Fibroblast of skin of abdomen (primary cell): ENCODE measurements at places on chromosomes 3 and 15.

- no peak for DNase-seq
These were observed 126.1 kb downstream of the RORA start for GRCh38 chr15:61103026-61103425.

DNA sequence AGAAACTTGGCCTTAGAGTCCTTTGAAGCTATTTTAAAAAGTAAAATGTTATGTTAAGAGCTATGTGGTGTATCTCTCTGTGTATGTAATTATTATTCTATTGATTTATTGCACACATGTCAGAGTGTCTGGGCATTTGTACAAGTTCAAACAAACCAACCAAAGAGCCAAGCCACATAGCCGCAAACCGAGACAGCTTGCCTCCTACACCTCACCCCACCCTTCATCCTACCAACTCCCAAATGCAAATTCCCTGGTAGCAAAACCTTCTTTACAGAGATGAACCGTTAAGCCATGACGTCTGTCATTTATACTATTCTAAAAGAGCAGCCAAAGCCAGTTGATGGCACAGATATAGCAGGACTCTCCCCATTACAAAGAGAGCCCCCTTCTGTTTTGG lies 332.3 kb downstream of the ERC2 start:
- DNase-seq: no peak

GRCh38 chr3:41854956-41855355 lies 106.9 kb downstream of the ULK4 start:
- no peak for DNase-seq

- DNase-seq: no peak
These were observed 94.7 kb downstream of the DLG1 start for GRCh38 chr3:197203714-197204146.

- no peak for DNase-seq
These were observed 107.1 kb downstream of the MECOM start for GRCh38 chr3:169556349-169556870.

GRCh38 chr3:169240786-169241486 lies 422.6 kb downstream of the MECOM start:
- DNase-seq: no peak

DNA sequence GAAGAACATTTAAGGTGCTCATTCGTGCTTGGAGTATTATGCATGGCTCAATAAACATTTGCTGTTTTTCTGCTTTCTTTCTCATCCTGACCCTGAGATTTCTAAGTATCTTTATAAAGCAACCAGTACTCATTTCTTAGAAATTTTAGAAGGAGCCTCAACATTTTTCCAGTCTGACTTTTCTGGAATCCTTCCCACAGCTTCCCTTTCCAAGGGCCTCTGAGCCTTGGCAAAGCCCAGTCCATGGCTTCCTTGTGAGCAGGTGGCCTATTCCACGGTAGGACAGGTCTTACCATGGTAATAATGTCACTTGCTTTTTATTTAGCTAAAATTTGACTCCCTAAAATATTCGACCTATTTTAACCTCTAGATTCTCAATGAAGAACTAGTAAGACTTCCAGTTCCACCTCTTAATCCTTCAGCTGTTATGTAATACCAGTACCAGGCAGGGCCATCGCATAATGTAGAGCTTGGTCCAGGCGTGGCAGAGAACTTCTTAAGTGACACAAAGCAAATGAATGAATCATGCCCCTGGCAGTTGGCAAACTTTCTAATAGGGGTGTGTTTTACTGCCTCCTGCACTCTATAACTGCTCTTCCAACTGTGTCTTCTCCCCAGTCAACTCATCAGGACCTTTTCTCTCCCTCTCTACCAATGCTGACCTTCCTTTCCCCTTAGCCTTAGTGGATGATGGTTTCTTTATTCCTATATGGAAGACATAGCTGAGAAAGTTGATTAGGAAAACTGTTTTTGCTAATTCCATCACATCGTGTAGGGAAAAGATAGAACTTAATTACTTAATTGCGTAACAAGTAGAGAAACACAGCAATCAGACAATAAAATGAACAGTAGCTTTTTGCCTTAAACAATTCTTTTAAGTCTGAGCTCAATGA lies 894 bp upstream of the TM4SF4 start:
- peak; percentile 84 for DNase-seq

DNA sequence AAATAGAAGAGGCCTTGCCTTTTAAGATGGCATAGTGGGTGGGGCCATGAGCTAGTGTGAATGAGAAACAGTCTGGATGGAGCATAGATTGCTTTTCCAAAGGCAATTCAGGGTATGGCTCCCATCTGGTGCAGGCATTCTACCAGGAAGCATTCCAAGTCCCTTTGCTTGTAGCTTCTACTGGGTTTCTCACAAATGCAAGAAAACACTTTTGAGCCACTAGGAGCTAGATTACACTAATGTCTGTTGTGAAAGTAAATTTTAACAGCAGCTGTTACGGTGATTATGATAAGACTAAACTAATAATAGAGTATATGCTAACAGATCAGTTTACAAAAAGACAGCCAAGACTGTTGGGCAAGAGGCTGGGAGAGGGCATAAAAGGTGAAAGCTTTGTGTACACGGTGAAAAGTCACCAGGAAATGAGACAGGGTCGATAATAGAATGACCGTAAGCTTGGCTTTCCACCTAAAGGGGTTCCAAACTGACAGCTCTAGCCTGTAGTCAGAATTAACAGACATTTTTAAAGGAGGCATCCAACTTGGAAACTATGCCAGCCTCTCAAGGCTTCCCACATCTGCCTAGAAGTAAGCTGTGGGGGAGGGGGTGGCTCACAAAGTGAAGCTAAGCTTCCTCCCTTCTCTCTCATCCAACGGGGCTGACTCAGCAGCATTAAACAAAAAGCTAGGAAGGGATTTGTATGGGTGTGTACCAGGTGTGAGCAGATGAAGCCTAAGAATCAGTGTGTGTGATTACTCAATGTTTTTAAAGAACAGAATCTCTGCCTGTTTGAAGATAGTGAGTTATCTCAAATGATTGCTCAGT lies 61.1 kb upstream of the GPD1L start:
- peak; percentile 44 for DNase-seq

- no peak for DNase-seq
These were observed 158.4 kb upstream of the GMNC start for GRCh38 chr3:191020730-191021396.

GRCh38 chr15:20659265-20659664 lies 117.7 kb upstream of the GOLGA6L6 start:
- DNase-seq: no peak

DNA sequence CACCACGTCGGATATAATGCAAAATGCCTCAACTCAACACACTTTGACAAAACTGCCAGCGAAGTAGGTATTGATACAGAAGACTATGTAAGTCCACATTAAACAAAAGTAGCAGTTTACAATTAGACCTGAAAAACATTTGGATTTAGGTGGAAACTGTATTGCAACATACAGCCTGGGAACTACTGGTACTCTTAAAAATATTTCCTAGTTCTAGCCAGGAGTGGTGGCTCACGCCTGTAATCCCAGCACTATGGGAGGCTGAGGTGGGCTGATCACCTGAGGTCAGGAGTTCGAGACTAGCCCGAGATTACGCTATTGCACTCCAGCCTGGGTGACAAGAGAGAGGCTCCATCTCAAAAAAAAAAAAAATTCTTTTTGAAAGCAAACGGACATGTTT lies 246.2 kb downstream of the ZBTB20 start:
- no peak for DNase-seq

GRCh38 chr3:133461291-133461690 lies 61.4 kb downstream of the BFSP2 start:
- no peak for DNase-seq

DNA sequence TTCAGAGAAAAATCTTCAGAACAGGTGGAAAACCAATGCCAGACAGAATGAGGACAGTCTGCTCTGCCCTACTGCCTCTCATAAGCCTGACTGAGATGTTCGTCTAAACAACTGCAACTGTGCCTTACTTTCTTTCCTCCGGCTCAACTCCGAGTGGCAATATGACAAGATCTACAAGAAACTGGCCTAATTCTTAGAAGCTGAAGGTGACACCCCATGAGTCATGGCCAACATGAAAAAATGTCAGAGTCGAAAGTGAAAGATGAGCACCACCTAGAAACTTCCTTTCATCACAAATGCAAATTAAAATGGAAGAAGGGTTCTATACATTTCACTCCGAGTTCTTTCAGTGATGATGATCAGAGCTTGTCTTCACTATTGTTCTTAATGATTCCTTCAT lies 12.9 kb downstream of the PCYT1A start:
- no peak for DNase-seq

DNA sequence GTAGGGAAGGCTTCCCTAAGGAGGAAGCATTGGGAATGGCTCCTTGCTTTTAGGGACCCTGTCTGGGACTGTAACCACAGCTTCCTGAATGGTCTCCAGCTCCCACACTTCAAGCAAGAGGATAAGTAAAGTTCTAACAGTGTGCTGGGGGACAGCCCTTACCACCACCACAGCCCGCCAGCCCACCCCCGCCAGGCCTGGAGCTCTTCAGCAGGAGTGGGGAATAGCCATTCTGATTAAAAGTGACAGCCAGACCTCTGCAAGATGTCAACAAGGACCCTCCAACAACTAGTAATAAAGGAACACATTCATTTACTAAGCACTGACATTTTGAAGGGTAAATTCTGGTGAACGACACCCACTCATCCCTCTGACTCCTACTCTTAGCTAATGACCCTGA lies 49.4 kb downstream of the CPN2 start:
- DNase-seq: no peak

DNA sequence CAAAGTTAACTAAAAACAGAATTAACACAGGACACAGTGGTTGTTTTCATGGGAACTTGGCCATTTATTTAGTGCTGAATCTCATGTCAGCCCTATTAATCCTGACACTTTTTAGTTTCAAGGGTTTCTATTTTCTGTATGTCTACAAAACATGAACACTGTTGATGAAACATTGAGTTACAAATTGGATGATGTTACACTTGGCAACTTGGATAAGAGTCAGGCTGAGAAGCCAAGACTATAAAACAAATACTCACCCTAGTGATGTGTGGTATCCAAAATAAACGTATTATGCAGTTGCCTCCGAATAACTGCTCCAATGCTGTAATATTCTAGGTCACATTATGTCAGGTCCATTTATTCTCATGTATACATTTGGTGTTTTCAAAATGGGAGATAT lies 349.6 kb downstream of the ZIC1 start:
- no peak for DNase-seq

DNA sequence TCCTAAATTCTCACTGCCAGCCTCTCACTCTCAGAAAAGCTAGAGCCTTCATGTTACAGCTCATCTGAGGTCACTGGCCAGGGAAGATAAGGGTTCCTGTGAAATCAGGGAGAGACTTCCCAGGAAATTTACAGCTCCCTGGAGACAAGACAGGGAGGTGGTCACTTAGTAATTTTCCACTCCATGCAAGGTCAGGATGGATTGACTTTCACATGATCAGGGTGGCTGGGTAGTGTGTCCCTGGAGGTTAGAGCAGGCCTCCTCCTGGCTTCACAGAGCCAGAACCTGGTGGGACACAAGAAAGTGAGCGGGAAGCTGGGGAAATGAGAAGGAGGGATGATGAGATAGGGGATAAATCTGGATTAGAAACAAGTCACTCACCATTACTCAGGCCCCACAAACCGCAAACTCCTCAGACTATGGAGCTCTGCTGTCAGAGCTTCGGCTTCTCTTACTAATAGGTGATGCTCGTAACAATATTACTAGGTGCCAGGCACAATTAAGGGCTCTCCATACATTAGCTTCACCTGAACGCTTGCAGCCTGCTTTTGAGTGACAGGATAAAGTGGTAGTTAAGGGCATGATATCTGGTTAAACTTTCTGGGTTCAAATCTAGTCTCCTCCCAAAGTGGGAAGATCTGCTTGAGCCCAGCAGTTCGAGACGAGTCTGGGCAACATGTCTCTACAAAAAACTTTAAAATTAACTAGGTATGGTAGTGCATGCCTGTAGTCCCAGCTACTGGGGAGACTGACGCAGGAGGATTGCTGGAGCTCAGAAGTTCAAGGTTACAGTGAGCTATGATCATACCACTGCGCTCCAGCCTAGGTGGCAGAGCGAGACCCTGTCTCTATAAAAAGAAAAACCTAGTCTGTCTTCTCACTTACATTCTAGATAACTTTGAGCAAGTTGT lies 24.9 kb downstream of the DUOX2 start:
- peak; percentile 11 for DNase-seq

DNA sequence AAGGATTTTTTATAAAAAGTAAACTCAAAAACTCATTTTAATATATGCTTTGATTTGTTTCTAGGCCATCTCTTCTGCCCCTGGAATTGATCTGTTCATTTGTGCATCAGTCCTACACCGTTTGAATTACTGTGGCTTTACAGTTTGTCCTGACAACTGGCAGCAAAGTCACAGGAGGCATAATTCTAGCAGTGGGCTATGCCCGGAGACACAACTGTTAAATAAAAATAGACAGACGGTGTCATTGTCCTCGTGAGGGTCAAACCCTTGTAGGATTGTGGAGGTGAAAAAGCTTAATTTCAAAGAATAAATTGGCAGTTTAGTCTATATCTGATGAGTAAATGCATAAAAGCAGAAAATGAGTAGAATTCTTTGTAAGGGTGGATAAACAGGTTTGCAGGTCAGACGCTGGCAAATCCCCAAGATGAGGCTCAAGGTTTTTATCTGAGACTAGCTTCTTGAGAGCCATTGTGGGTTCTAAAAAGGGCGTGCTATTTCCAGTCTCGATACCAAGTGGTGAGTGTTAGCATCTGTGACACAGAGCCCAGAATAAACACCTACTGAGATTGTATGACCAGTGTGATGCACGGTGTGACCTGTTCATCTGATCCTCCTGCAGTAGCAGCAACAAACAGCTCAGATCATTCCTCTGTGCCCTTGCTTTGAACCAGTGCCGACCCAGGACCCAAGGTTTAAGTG lies 51.5 kb upstream of the SLCO3A1 start:
- no peak for DNase-seq

GRCh38 chr3:48305396-48305795 lies 28.1 kb downstream of the SPINK8 start:
- DNase-seq: no peak

DNA sequence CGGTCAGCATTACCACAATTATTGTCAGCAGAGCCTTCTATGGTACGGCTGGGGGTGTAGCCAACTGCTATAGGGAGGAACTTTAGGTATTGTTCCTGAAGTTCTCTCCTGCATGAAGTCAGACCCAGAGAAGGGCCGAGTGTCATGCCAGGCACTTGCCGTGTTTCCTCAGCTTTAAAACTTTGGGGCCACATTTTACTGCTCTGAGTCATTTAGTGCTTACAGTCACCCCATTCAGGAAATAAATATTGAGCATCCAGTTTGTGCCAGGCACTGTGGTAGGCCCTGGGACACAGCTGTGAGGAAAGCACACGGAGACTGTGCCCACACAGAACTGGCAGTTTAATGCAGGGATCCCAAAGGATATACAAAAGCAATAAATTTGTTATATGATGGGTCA lies 54.5 kb upstream of the APEH start:
- DNase-seq: no peak
